Activated naive CD8-positive, alpha-beta T cell treated with anti-CD3 and anti-CD28 coated beads for 36 hours (primary cell): ENCODE measurements at places on chromosomes 7 and 10.

DNA sequence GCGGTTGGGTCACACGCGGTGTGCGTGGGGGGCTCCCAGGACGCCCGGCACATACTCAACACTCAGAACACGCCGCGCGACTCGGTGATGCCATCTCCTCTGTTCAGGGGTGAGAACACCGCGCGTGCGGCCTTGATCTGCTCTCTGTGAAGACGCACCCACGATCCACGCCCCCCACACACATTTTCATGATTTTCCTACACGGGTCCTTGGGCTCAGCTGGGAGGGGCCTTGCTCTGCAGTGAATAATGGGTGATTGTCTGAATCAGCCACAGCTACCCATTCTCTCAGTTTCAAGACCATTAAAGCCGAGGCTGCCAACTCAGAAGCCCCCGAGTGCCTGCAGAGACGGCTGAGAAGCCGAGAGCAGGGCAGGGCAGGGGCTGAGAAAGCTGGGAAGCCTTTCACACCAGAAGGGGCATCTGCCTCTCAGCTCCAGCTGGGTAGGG lies 54.3 kb upstream of the PDGFA start:
- no peak overlapping the region for H3K27ac ChIP-seq
- H3K36me3 ChIP-seq = peaks cover 36% of the 10 kb centered on the region
- no peaks in the 10 kb centered on the region for H3K4me1 ChIP-seq
- no peak for DNase-seq
- H3K4me3 ChIP-seq = no peak overlapping the region

DNA sequence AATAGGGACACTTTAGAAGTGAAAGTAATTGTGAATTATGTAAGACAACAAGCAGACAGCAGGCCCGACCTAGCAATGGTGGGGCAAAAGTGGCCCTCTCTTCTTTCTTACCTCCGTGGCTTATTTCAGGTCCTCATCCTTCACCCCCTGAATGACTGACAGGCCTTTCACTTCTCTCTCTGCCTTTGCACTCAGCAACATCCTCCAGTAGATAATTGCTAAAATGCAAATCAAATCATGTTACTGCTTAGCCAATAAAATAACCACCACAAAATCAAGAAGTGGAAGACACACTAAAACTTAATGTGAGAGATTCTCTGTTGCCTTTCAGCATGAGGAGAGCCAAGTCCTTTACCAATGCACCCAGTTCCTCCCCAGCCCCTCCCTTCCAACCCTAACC lies 274.6 kb upstream of the ZNF32 start:
- H3K4me3 ChIP-seq = no peak overlapping the region
- H3K4me1 ChIP-seq = no peaks in the 10 kb centered on the region
- no peak for DNase-seq
- H3K27me3 ChIP-seq = peaks cover 4% of the 10 kb centered on the region
- no peak overlapping the region for H3K27ac ChIP-seq

GRCh38 chr7:115340828-115341227 lies 418.9 kb downstream of the MDFIC start:
- DNase-seq = no peak
- H3K4me1 ChIP-seq = no peaks in the 10 kb centered on the region
- H3K4me3 ChIP-seq = no peak overlapping the region

DNA sequence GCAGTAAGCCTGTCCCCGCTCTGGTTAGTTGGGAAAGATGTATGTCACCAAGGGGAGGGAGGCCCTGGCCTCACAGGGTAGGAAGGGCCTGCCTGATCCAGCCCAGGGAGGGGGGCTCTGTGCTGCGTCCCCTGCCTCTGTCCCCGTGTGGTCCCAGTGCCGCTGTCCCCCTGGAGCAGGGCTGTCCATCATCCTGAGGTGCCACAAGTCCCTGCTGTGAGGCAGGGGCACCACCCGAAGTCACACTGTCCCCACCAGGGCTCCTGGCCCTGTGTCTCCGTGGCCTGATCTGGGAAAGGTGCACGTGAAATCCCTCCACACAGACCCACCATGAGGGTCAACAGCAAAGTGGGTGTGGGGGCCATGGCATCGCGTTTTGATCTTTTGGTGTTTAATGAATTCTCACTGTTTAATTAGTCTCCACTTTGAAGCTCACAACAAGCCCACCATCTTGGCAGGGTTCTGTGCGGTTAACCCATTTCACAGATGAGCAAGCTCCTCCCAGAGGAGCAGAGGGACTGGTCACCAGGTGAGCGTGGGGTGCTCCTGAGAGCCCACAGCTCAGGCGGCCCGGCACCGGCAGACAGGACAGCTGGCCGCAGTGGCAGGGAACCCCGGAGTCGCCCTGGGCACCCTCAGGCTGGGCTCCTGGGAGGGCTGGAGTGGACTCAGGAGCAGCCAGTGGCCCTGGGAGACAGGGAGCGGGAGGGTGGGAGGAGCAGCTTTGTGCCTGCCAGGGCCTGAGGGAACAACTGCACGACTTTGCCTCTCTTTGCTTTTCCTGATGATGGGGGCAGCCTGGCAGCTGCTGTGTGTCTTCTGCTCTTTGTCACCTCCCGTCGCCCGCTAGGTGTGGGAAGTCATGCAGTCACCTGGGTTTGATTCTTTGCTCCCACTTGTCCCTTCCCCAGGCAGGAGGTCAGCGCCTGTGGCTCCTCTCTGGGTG lies 12.0 kb upstream of the CRYGN start:
- no peak overlapping the region for H3K4me3 ChIP-seq
- H3K27me3 ChIP-seq = no peaks in the 10 kb centered on the region
- H3K4me1 ChIP-seq = no peaks in the 10 kb centered on the region
- no peak overlapping the region for H3K27ac ChIP-seq
- H3K36me3 ChIP-seq = no peaks in the 10 kb centered on the region

- DNase-seq = peak; percentile 6
- no peaks in the 10 kb centered on the region for H3K4me1 ChIP-seq
- H3K36me3 ChIP-seq = no peaks in the 10 kb centered on the region
- H3K27ac ChIP-seq = no peak overlapping the region
- H3K4me3 ChIP-seq = no peak overlapping the region
- peaks cover 3% of the 10 kb centered on the region for H3K27me3 ChIP-seq
These were observed 320.8 kb upstream of the NRP1 start for GRCh38 chr10:33655165-33655815.

DNA sequence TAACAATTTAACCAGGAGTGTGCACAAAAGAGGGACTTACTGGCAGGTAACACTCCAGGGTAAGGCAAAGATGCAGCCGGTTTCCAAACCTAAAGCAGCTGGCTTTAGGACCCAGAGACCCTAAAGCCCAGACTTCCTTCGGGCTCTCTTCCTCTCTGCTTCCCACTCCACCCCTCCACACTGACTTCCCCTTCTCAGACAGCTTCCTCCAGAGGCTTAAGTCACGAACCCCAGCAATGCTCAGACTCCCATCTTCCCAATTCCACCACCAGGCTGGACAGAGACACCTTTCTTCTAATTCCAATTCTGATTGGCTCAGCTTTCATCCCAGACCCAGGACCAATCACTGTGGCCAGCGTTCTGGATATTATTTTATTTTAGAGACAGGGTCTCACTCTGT lies 24.8 kb downstream of the STYXL1 start:
- peaks cover 29% of the 10 kb centered on the region for H3K36me3 ChIP-seq
- H3K27me3 ChIP-seq = no peaks in the 10 kb centered on the region
- H3K27ac ChIP-seq = no peak overlapping the region
- H3K4me1 ChIP-seq = peaks cover 14% of the 10 kb centered on the region
- DNase-seq = no peak
- no peak overlapping the region for H3K4me3 ChIP-seq

DNA sequence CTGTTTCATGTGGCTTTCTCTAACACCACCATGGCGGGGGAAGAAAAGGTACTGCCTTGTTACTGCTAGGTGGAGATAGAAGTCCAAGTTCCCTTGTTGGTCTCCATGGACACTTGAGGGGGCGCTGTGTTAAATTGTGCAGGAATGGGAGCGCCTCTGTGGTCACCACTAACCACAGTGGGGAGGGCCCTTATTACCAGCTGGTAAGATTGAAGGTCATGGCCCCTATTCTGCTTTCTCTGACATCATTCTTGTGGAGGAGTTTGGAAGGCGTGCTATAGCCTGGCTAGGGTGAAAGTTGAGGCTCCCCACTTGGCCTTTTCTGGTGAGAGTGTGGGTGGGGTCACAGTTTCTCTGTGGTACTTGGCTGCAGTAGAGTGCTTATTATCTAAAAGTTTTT lies 14.9 kb upstream of the MXI1 start:
- no peaks in the 10 kb centered on the region for H3K36me3 ChIP-seq
- peaks cover 70% of the 10 kb centered on the region for H3K27me3 ChIP-seq
- peak overlapping the region; percentile 44 for H3K27ac ChIP-seq
- DNase-seq = peak; percentile 43

GRCh38 chr10:52283174-52283573 lies 30.9 kb upstream of the DKK1 start:
- DNase-seq = no peak
- no peaks in the 10 kb centered on the region for H3K27me3 ChIP-seq
- no peak overlapping the region for H3K4me3 ChIP-seq
- no peak overlapping the region for H3K27ac ChIP-seq
- H3K36me3 ChIP-seq = no peaks in the 10 kb centered on the region

DNA sequence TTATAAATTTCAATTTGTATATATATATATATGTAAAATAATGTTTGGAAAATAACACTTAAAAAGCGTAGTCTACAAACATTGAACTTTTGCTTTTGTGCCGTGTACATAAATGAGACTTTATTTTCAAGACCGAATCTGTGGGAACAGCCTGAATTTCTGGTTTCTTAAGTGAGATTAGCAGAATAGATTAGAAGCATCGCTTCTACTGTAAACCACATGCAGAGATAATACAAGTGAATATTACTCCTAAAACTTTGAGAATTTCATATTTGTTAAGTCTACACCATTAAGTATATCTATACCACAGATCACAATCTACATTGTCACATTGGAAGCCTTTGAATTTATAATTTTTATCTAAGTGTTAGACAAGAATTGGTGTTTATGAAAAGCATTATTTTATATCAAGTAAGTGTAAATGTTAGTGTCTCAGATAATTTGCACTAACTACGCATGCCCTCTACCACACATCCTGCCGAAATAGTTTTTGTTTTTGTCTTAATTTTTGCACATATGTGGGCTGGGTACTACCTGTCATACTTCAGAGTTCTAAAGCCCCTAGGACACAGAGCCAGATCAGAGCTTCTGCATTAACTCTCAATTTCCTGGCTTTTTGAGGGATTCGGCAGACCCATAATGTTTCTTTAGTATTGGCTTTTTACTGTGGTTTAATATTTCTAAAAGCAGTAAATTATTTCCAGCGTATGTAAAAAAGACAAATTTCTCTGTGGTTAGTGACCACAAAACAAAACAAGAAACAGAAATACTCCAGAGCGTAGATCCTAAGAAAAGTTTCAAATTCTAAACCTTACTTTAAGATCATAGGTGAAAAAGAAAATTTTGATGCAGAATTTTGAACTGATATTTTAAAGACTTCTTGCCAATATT lies 20.0 kb downstream of the TWIST1 start:
- no peaks in the 10 kb centered on the region for H3K4me1 ChIP-seq
- H3K27ac ChIP-seq = no peak overlapping the region
- no peaks in the 10 kb centered on the region for H3K36me3 ChIP-seq
- no peak overlapping the region for H3K4me3 ChIP-seq
- peaks cover 4% of the 10 kb centered on the region for H3K27me3 ChIP-seq
- DNase-seq = no peak

GRCh38 chr10:26574783-26575182 lies 122.7 kb upstream of the PDSS1 start:
- no peak for DNase-seq
- H3K27ac ChIP-seq = peak overlapping the region; percentile 17
- H3K4me3 ChIP-seq = no peak overlapping the region
- peaks cover 51% of the 10 kb centered on the region for H3K36me3 ChIP-seq
- no peaks in the 10 kb centered on the region for H3K27me3 ChIP-seq

- no peak overlapping the region for H3K4me3 ChIP-seq
- no peak for DNase-seq
- H3K4me1 ChIP-seq = peaks cover 6% of the 10 kb centered on the region
- H3K27ac ChIP-seq = no peak overlapping the region
These were observed 3.2 kb downstream of the BEND7 start for GRCh38 chr10:13525663-13526062.
